CMK (cell line): ENCODE measurements at places on chromosomes 1 and 21.

DNA sequence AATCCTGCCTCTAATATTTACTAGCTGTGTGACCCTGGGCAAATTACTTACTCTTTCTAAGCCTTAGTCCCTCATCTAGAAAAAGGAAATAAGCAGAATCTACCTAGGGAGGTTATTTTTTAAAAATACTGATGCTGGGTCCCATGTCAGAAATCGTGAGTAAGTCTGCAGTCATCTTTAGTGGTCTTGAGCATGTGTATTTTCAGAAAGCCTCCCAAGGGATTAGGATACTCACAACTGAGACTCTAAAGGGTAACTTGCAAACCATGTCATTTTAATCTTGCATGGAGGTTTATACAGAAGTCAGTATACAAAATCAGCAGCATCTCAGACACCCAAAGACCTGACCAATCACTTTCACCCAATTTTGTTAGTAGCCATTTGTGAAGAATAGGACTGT, 43.2 kb downstream of the DSTYK start:
- no peak for DNase-seq

DNA sequence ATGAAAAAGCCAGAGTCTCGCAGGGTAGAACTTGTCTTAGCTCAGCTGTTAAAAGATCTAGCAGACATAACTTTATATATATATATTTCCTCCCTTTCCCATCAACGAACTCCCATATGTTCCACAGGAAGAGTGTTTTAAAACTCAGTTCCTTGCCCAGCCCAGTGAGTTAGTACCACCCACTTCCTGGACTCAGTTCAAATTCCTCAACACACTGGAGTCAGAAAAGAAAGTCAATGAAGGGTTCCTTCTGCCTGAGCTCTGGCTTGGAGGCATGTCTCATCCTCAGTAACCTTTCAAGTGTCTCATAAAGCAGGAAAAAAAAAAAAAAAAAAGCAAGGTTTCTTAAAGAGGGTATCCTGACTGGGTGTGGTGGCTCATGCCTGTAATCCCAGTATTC, 15.6 kb downstream of the TPM3 start:
- DNase-seq: no peak

GRCh38 chr1:201882665-201883132, 6.0 kb upstream of the SHISA4 start:
- DNase-seq: no peak

GRCh38 chr1:221366495-221367110, 375.3 kb downstream of the DUSP10 start:
- no peak for DNase-seq

DNA sequence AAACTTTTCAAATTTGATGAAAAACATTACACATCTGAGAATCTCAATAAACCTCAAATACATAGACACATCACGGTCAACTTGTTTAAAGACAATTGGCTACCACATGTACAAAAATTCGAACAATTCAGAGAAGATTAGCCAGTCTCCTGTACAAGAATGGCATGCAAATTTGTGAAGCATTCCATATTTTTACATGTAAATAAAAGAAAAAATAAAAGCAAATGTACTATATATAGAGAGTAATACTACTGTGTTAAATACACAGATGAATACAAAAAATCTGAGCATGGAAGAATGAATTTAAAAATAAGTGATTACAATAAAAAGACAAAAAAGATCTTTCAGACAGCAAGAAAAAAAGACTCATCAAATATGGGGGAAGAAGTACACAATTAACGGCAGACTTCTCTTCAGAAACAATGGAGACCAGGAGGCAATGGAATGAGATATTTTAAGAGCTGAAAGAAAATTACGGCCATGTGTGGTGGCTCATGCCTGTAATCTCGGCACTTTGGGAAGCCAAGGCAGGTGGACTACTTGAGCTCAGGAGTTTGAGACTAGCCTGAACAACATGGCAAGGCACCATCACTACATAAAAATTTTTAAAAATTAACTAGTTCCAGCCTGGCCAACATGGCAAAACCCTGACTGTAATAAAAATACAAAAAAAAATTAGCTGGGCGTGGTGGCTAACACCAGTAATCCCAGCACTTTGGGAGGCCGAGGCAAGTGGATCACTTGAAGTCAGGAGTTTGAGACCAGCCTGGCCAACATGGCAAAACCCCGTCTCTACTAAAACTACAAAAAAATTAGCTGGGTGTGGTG, 23.2 kb downstream of the HAX1 start:
- no peak for DNase-seq
